Hematopoietic multipotent progenitor cell treated with erythropoietin and hydrocortisone succinate and interleukin-3 and kit ligand, for 17 days (in vitro differentiated cells): ENCODE measurements at places on chromosomes 1 and 21.

DNA sequence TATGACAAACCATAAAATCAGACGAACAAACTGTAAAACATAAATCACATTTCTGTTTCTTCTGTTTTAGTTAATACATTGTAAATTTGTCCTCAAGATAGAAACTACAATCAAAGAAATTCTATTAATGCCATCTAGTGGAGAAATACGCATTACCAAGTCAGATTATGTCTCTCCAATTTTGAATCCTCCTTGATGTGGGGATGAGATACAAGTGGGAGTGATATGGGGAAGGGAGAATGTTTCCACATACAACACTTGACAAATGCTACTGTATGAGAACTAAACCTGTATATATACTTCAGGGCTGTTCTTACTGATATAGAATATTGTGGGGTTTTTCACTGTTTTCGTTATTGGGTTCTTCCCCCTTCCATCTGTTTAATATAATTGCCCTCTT is 2.6 kb downstream of the HFM1 start:
- no peak for DNase-seq

- no peak for DNase-seq
Observed at GRCh38 chr1:67560580-67561255, 124.3 kb upstream of the GADD45A start.

DNA sequence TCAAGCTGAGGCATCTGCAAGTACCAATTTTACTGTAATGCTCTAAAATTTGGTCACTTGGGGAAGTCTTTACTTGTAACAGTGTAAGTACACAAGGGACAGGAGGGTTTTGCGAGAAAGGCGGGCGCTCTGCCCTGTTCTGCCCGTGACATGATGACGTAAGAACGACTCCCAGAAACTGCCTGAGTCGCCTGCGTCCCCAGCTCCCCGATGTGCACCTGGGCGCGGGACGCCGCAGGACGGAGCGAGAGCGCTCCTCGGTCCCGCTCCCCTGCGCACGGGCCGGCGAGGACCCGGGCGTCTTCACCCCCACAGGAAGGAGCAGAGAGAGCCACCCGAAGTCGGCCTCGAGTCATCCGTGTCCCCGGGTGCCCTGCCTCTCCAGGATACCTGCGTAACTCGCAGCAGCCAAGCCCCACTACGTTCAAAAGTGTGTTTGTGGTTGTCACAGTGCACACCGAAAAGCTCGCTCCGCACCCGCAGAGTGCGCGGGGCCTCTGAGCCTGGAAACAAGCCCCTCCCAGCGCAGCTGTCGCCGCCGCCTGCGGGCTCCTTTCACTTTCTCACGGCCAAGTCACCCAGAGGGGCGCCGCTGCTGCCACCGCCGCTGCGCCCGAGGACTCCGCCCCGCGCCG is 3.3 kb upstream of the ZBTB18 start:
- peak; percentile 80 for DNase-seq

GRCh38 chr1:230824919-230825721 is 43.2 kb downstream of the C1orf198 start:
- DNase-seq = no peak
